SJCRH30 (cell line): ENCODE measurements at places on chromosomes 11 and 22.
A peak's percentile ranks its signal among the peaks of the same experiment; 100 is the strongest.

GRCh38 chr11:12746593-12747097 lies 72.4 kb downstream of the TEAD1 start:
- DNase-seq = peak; percentile 97

DNA sequence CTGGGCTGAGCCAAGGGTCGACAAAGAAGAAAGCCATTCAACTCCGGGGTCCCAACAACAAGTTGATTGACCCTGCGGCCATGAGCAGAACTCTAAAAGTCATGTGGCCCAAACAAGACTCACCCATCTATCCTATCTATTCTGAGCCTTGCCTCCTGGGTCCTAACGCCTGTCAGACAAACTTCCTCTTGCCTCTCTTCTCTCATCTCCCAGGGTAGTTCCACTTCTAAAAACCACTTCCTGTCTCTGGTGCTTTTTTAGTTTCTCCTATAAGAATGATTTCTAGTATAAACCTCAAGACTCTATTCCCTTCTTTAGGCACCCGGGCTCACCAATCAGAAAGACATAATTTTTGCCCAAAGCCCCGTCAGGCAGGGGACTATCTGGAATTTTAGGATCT lies 530.2 kb downstream of the DLG2 start:
- no peak for DNase-seq

- DNase-seq = no peak
Observed at GRCh38 chr11:60633645-60634044, 65.8 kb upstream of the MS4A8 start.

DNA sequence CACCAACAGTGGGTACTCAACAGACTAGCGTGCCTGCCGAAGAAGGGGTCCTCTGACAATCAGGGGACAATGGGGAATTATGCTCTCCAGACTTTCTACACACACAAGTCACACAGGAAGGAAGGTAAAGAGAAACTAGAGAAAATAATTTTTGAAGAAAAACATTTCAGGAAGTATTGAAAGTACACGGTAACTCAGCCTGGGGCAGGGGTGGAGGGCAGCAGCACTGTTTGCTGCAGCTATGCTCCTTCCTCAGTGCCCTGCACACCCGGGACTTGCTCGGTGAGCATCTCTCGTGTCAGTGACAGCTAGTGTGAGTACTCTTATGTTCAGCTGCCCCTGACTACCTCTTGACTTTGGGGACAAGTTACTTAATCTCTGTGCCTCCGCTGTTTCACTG lies 18.0 kb upstream of the APOA1 start:
- DNase-seq = no peak

DNA sequence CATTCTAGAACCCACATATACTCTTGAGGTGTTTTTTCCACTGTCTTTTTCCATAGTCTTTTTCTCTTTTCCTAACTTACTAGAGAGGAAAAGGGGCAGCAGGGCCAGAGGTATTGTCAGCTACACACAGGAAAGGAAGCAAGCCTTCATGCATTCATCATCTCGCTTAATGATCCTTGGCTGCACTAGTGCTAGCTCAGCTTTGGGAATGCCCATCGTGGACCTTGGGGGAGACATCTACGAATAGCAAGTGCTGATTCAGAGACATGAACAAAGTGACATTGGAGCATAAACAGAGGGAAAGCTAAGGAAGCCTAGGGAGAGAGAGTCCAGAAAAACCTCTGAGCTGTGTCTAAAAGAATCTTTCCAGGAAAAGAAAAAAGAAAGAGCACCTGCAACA lies 466.3 kb upstream of the ARHGAP42 start:
- no peak for DNase-seq

DNA sequence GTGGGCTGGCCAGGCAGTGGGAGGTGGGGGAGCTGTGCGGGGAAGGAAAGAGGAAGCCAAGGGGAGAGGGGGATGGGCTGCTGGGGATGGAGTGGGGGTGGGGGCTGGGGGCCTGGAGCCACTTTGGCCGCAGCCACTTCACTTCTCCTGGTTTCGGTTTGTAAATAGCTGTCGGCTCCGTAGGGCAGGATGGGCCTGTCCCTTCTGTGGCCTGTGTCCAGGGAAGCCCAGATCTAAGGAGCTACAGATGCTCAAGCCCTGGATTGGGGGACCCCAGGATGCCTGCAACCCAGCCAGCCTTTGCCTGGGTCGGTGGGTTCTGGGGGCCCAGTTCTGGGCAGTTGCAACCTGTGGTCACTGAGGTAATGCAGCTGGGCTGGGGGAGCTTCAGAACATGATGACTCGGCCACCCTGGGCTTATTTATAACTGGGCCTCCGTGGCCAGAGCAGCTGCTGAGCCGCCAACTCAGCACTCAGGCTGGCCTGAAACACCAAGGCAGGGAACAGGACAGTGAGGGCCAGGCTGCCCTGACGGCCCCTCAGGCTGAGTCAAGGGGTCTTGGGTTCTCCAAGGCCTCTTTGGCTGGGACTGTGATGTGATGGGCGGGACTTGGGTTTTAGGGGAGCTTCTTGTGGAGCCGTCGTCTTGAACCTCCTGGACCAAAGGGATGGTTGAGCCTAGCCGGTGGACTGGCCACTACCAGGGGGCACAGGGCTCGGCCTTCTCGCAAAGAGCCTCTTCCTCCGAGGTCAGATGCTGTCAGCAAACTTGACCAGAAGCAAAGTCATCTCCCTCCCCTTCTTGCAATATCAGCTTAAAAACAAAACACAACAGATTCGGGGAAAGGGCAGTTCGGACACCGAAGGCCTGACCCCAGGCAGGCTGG lies 15.0 kb upstream of the SLC39A13 start:
- DNase-seq = peak; percentile 34

GRCh38 chr22:36256478-36256877 lies 3.5 kb downstream of the APOL1 start:
- no peak for DNase-seq

DNA sequence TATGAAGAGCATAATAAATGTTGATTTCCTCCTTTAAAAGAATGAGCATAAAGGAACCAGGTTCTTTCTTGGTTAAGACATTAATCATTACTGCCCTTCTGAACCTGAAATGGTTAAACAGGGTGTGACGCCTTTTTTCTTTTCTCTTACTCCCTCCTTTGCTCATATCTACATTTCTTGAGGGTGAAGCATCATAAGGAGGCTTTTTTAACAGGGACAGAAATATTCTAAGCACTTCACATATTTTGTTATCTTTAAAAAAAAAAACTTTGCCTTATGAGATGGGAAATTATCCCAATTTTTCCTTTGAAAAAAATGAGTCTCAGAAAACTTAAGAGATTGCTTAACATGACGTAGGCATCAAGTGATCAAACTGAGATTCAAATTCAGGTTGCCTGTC lies 1036.3 kb upstream of the TENM4 start:
- no peak for DNase-seq

GRCh38 chr11:95170294-95170693 lies 60.7 kb downstream of the SESN3 start:
- DNase-seq = no peak

DNA sequence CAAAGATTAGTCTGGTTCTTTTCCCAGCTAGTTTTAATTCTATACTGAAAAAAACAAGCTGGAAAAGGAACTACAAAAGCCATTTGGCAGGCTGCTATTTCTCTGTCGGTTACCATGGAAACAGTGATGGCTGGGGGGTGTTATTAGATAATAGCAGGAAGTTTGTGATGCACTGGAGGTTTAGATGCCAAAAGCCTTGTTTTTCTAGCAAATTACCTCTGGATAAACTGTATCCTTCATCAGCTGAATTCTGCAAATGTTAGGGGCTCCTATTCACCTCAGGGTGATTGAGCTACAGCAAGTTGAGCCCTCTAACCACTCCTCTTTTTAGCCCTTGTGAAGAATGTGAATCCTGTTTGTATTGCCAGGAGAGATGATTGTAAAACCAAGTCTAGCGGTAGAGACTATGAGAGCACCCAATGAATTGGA lies 25.2 kb downstream of the ALKBH3 start:
- no peak for DNase-seq

GRCh38 chr11:10005955-10006525 lies 288.0 kb downstream of the SBF2 start:
- DNase-seq = no peak

DNA sequence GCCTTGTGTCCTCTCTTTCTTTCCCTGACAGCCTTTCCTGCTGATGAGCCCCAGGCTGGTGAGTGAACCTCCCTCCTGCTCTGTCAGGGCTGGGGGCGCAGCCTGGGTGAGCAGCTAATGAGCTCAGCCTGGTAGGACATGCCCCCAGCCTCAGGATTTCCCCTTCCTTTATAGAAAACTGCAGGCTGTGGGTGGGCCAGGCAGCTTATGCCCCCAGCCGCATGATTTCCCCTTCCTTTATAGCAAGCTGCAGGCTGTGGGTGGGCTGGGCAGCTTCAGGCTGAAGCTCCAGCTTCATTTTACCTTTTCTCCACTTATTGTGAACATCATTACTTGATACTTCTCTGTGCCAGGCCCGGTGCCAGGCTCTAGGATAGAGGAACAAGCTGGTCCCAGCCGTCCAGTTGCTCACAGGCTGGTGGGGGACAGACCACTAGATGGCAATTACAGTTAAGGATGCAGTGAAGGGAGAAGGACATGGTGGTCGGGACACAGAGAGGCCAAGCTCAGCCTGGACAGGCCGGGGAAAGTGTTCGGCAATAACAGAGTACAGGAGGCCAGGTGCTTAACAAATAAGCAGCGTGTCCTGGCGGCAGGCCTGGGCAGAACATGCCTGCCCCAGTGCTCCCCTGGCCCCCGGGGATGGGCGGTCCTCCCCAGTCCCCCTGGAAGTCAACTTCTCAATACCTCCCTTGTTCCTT lies 5.3 kb downstream of the LGALS12 start:
- no peak for DNase-seq
